Stimulated activated CD8-positive, alpha-beta memory T cell treated with anti-CD3 and anti-CD28 coated beads, Interleukin-4, amount 100 ng/mL, for 24 hours (primary cell): ENCODE measurements at places on chromosomes 3 and 15.

- DNase-seq: no peak
Measured at GRCh38 chr3:38059148-38059547, 20.1 kb downstream of the DLEC1 start.

DNA sequence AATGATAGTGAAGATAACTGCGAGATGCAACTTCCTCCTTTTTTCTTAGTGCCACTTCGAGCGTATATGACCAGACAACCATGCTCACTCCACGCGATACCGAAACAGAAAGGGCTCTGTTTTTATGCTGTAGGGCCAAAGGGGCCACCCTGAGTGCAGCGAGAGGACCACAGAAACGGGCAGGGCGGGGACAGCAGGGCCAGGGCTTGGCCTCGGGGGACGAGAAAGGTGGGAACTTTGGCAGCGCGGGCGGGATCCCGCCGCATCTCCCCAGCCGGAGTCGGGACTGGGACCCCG is 483 bp downstream of the VPS13C start:
- peak; percentile 46 for DNase-seq

- no peak for DNase-seq
Measured at GRCh38 chr3:178097576-178097975, 438.7 kb upstream of the KCNMB2 start.

DNA sequence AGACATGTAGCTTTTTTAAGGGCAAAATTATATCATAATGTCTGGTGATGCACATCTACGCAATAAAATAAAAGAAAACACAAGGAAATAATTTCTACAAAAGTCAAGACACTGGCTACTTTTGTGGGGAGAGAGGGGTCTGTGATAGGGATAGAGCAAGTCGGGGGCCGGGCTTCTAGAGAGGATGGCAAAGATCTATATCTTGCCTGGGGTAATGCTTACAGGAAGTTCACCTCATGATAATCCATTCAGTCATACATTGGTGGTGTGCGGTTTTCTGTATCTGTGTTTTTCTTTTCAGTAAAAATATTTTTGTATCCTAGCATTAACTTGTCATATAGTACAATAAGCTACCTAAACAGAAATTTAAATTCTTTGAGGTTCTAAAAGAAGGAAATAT is 178.8 kb downstream of the ARRDC4 start:
- DNase-seq: no peak

DNA sequence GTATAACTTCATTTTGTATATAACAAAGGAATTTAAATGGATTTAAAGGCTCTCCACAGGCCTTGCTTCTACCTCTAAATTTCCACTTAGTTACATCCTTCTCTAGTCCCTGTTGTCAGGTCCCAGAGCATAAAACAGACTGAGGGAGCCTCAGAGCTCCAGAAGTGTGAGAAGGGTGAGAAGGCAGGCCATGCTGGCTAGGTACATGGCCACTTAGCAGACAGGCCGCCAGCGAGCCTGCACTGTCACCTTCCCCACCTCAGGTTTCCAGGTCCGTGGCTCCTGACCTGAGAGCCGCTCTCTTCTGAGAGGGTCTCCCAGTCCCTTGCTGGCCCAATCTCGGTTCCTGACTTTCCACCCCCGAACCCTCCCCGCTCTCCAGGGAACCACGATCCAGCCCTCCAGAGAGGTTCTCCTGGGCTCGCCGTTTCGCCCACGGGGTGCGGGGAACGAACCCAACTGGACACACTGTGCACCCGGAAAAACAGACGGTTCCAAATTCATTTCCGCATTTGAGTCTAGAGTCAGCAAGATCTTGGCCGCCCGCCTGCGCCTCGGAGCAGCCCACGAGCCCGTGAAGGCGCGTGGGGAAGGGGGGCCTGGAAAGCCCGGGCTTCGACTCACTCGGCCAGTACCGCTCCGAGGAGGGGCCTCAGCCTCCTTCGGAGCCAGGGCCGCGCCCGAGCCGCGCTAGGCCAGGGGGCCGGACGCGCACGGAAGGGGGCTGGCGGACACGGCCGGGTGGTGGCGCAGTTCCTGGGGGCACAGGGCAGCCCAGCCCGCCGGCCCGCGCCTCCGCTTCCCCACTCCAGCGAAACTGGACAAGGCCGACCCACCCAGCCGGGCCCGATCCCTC is 16.7 kb upstream of the SOX2 start:
- no peak for DNase-seq

DNA sequence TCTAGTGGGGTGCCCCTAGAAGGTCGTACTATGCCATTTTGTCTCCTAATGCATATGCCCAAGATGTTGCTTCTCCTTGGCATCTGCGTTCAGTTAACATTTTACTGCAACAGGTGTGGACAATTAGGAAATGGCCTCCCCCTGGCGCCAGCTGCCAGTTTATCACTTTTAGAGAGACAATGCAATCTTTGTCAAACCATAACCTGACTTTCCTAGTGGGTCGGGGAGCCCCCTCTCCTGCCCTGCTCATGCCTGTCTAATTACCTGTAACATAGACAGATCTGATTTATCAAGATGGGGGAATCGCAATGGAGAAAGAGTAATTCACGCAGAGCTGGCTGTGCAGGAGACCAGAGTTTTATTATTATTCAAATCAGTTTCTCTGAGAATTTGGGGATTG is 353.7 kb upstream of the SGO1 start:
- DNase-seq: no peak

GRCh38 chr3:43180027-43180426 is 74.1 kb upstream of the POMGNT2 start:
- DNase-seq: no peak
